ENCODE measurements at places on chromosomes 16 and 17.

- DNase-seq: peak; percentile 13
Observed at GRCh38 chr17:7523033-7523432, 25.8 kb upstream of the TNFSF12 start.

DNA sequence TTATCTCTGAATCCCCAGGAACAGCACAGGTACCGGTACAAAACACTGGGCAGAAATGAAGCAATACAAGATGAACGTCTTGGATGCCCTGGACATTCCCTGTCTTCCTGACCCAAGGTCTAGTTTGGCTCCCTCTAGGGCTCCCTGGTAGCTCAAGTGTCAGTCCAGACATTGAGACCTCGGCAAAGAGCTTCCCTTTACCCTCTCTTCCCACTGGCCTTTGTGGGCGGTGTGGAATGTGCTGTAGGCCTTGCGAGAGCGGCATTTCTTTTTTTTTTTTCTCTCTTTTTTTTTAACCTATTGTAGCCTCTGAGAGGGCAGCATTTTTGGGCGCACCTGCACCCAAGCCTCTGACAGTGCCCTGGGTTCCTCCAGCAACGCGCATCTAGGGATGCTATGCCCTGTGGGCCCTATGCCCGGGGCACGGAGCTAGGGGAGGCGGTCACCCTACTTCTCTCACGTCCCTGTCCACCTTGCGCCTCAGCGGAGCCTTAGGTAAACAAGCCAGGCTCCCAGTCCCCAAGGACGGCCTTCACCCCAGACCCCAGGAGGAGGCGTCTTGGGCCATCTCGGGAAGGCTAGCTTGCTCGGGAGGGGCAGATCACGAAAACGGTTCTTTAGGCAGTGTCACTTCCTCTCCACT, 1.2 kb upstream of the NFATC3 start:
- DNase-seq: no peak

- DNase-seq: no peak
Observed at GRCh38 chr16:82814059-82814458, 187.3 kb downstream of the CDH13 start.

- DNase-seq: no peak
Observed at GRCh38 chr17:4772235-4772613, 538 bp downstream of the TM4SF5 start.

DNA sequence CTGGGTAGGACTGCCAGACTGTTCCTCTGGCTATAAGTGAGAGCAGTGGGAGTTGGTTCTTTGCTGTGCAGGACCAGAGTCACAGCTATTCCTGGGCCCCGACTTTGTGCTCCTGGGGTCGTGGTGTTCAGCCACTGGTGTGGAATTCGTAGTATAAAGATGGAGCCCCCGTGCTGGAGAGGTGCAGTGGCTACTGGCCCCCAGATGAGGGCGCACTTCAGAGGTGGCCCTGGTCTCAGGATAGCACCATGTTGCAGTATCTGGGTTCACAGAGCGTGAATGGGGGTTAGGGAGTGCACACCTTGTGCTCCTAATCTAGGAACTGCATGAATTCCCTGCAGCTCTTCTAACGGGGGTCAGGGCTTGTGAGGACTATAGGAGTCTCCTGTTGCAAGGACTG, 21.1 kb downstream of the TANC2 start:
- DNase-seq: no peak

GRCh38 chr16:30658731-30659506, 688 bp downstream of the FBRS start:
- peak; percentile 93 for DNase-seq

GRCh38 chr16:586047-586644, 3.7 kb upstream of the RAB40C start:
- DNase-seq: no peak

DNA sequence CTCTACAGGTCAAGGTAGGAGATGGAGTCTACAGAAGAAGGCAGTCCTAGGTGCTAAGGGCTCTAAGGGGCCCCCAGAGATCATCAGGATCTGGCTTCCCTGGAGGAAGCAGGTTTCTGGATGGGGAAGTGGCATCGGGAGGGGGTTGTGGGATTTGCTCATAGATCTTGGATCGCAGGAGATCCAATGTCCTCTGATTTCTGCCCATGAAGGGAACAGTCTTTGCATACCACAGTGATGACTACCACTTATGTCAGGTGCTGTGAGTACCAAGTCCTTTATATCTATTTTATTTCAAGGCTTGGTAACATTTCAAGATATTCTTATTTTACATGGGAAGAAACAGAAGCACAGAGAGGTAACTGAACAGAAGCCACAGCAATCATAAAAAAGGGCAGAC, 164.0 kb downstream of the RGS9 start:
- no peak for DNase-seq

GRCh38 chr17:83119987-83120864, 40.8 kb downstream of the METRNL start:
- DNase-seq: no peak

- DNase-seq: no peak
Observed at GRCh38 chr17:75182319-75182568, 515 bp downstream of the SUMO2 start.

GRCh38 chr16:51665436-51665998, 514.4 kb upstream of the SALL1 start:
- DNase-seq: no peak

- no peak for DNase-seq
Observed at GRCh38 chr17:245611-246010, 64.2 kb upstream of the DOC2B start.

DNA sequence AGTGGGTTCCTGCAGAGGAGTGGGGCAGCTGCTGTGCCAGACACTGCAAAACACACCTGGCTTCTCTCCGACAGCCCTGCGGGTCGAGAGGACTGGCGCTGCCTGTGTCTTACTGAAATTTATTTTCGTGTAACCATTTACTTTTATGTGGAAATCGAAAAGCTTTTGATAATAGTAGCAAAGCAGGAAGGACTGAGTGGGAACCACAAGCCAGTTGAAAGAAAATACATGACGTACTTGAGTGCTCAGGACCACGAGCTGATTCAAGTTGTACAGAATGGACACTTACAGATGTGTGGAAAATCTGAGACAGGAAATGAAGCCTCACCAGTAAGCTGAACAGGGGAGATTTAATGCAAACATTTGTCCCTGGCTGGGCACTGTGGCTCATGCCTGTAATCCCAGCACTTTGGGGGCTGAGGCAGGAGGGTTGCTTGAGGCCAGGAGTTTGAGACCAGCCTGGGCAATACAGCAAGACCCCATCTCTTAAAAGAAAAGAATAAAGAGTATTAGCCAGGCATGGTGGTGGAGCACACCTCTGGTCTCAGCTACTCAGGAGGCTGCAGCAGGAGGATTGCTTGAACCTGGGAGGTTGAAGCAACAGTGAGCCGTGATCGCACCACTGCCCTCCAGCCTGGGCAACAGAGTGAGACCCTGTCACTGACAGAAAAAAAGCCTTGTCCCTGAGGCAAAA, 11.3 kb upstream of the RPL13 start:
- DNase-seq: no peak

DNA sequence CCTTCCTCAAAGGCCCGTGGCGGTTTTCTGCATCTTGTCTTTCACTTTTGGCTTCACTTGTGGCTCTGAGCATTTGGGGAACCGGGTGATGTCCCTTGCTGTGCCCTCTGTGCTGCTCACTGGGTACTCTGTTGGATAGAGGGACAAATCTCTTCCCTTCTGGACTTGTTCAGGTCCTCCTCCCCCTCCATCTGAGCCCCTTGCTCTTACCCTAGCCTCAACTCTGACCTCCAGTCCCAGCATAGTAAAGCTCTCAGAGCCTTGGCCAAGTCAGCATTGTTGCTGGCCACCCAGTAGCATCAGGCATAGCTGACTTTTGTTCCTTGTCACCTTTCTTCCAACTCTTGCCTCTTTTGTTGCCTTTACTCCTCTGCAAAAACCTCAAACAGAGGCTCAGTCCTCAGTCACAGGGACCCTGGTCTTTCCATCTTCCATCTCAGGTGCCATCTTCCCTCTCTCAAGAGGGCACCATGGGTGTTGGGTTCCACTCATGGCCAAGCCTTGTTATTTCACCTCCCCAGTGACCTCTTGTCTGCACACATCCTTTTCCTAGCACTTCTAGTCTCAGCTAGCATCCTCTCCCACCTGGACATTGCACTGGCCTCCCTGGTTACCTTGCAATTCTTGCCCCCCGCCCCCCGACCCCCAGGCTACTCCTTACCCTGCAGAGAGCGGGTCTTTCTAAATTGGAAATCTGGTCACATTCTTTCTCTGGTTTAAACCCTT, 393 bp upstream of the PSMB10 start:
- DNase-seq: peak; percentile 61

DNA sequence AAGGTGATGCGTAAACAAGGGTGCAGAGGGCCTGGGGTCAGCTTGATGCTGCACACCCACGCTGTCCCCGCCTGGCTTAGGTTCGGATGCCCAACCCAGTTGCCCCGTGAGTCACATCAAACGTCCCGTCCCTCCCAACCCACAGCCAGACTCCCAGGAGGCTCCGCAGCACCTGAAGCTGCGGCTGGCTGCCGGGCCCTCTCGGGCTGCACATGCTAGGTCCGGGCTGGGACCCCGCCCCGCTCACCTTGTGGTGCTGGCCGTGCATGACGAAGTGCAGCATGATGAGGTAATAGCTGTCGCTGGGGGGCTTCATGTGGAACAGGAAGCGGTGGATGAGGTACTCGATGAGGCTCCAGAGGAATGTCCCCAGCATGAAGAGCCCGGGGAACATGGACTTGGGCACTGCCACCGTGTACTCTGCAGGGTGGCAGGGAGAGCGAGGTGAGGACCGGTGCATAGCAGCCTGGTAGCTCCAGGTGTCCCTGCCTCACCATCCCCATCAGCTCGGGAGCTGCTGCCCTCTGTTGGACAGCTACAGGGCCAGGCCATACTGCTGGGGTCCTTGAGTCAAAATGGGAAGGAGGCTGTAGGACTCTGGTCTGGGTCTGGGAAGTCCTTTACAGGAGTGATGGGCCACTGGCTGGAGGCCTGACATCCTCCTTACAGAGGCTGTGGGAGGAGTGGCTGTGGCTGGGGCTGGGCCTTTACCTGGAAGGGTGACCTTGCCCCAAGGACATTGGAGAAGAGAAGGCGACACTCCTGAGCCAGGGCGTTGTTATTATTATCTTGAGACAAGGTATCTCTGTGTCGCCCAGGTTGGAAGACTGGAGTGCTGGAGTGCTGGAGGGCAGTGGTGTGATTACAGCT, 18.3 kb upstream of the MLKL start:
- no peak for DNase-seq

DNA sequence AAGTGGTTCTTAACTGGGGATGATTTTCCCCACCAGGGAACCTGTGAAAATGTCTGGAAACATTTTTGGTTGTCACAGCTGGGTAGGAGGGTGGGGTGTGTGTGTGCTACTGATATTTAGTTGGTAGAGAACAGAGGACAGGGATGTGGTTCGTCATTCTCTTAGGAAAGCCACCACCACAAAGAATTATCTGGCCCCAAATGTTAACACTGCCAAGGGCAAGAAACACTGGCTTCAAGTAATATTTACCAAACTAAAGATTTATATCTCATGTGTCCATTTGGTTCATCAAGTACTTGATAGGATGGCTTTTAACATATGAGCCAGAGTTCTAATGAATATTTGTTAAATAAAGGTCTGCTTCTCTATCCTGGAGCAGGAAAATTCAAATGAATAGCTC, 19.5 kb downstream of the MPHOSPH6 start:
- DNase-seq: no peak

All from activated CD4-positive, alpha-beta T cell treated with anti-CD3 and anti-CD28 coated beads for 24 hours (primary cell).